ENCODE measurements at places on chromosomes 1 and 21.

- no peak for DNase-seq
These were observed 43.5 kb upstream of the CCDC27 start for GRCh38 chr1:3708791-3709190.

DNA sequence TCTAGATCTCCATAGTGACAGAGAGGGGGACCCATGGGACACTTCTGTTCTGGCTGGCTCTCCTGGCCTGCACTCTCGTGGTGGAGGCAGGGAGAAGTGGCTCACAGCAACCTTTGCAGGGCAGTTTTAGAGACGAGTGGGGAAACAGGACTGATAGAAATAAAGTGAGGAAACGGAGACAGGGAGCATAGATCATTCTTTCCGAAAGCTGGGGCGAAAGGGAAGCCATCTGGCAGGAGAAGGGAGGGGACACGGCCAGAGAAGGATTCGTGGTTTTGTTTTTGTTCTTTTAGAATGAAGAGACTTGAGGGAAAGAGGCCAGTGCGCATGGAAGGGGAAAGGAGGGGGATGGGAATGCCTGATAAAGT lies 3.5 kb downstream of the TIE1 start:
- DNase-seq, result no peak

GRCh38 chr1:169184812-169185211 lies 78.3 kb downstream of the ATP1B1 start:
- no peak for DNase-seq

GRCh38 chr1:17020502-17020901 lies 8.8 kb upstream of the ATP13A2 start:
- DNase-seq, result no peak

DNA sequence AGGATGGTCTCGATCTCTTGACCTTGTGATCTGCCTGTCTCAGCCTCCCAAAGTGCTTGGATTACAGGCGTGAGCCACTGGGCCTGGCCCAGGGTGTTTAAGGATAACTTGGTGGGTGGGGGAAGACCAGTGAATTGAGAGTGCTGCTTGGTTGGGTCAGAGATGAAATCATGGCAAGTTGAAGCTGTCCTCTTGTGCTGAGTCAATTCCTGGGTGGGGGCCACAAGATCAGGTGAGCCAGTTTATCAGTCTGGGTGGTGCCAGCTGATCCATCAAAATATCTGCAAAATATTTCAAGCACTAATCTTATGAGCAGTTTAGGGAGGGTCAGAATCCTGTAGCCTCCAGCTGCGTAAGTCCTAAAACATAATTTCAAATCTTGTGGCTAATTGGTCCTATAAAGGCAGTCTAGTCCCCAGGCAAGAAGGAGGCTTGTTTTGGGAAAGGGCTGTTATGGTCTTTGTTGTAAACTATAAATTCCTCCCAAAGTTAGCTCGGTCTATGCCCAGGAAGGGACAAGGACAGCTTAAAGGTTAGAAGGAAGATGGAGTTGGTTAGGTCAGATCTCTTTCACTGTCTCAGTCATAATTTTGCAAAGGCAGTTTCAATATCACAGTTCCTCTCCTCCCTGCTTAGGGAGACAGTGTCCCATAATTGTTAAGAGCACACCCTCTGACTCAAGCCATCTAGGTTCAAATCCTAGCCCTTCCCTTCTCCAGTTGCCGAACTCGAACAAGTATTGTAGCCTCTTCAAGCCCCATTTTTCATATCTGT lies 66.8 kb upstream of the BACH1 start:
- DNase-seq, result peak; percentile 60

DNA sequence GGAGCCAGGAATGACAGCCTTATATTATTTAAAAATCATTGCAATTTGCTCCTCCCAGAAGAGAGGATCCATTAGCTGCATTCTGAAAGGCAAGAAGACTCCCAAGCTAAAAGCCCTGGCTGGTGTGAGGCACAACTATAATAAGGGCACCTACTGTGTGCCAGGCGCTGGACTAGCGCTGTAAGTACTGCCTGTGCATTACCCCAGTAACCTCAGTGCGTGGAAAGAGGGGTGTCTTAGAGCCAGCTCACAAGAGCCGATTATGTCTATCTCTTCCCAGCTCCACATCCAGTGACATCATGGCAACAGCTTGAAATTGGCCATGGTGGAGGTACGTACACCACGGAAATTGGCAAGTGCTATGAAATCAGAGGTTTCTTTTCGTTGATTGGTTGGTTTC lies 141.7 kb upstream of the IRF2BP2 start:
- no peak for DNase-seq

DNA sequence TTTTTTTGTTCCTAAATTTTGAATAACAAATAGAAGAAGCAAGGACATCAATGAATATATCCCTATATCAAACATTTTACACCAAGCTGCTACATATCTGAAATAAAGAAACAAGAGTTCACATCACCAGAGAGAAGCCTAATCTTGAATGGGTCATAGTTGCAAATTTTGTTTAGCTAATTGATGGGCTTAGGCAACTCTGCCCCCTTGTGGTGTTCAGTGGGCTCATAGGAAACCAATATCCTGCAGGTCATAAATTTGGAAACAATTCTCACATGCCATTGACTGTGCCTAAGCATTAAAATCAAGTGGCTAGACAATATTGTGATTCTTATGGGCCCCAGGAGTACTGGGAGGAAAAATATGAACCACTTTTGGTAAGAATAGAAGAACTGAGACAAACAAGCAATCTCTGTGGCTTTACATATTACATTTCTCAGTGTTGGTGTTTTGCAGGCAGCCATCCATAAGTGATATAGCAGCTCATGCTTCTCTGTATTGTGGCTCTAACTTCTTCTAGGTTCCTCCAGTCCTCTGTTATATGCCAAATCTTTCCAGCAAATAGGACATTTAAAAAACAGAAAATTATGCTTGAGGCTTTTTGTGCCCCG lies 1262.8 kb upstream of the PRMT6 start:
- peak; percentile 37 for DNase-seq

GRCh38 chr1:218081358-218081757 lies 203.7 kb upstream of the RRP15 start:
- no peak for DNase-seq

GRCh38 chr1:207499573-207499972 lies 3.6 kb downstream of the CR1 start:
- DNase-seq, result peak; percentile 82
